Suppressor macrophage (primary cell): ENCODE measurements at places on chromosomes 7 and 10.
A peak's percentile ranks its signal among the peaks of the same experiment; 100 is the strongest.

DNA sequence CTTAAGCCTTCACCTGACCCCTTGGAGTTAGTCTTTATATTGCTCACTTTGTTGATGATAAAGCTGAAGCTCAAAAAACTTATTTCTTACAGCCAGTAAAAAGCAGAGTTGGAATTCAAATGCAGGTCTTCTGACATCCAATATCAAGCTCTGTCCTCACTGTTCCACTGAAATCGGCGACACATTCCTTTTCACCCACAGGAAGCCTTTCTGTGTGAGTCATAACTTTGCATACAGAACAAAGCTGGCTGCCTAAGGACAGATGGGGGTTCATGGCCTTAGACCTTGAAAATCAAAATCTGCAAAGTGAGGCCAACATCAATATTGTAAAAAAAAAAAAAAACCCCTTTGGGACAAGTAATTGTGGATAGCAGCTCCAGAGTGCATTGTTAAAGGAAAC, 21.8 kb upstream of the AKR1B1 start:
- peak; percentile 22 for DNase-seq

DNA sequence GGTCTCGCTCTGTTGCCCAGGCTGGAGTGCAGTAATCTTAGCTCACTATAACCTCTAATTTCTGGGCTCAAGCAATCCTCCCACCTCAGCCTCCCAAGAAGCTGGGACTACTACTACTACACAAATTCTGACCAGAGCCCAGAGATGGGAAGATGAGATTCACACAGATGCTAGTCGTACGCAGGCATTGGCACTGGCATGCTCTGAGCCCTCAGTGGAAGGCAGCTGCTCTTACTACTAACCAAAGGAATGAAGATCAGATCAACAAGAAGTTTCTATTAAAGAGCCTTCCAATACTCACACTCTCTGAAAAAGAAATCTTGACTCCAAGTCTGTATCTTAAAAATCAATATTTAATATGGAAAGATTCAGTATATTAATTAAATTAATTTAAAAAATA, 10.7 kb downstream of the GDF2 start:
- no peak for DNase-seq

GRCh38 chr7:157152391-157152937, 13.7 kb downstream of the UBE3C start:
- DNase-seq, result no peak

DNA sequence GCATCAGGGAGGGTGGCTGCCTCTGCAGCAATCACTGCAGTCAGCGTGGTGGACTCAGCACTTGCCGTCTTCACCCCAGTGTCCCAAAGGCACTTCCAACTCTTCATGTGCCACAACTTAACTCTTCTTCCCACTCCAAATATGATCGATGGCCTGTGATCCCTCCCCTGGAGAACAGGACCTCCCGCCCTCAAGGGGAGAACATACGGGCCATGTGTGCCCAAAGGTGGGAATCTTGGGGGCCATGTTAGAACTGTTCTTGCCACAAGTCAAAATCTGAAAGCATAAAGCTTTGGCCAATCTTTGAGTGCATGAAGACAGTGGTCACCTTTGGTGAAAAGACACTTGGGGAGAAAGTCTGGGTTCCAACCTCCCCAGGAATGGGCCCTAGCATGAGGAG, 368.5 kb upstream of the MGMT start:
- DNase-seq, result no peak
